WTC11 (cell line): ENCODE measurements at places on chromosomes 4 and X.

- no peak for DNase-seq
These were observed 17.8 kb downstream of the TMPRSS11E start for GRCh38 chr4:68465058-68465457.

- DNase-seq: no peak
These were observed 47.4 kb downstream of the TMPRSS11E start for GRCh38 chr4:68494688-68495087.

GRCh38 chr4:152278172-152278504, 257.8 kb downstream of the FBXW7 start:
- no peak for DNase-seq

DNA sequence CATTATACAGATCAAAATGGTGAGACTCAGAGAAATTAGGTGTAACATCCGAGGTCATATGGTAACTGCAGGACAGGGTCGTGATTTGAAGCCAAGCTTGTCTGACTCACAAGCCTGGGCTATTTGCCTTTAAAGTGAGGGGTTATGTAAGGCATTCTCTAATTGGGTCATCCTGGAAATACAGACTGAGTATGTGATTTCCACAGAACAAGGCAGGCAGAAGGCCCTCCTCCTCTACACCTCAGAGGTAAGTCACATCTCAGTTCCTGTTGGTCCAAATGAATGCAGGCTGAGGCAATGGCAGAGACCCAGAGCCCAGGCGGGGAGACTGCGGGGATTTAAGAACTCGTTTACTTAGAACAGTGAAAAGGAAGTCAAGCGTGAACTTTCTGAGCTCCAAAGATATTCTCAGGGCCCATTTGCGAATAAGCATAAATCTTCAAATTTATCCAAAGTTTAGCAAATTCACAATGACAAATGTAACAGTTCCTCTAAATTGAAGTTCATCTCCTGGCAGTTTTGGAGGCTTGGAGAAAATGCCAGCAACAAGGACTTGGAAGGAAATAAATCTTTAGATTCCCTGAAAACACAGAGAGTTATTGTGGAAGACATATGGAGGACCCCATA, 153.3 kb downstream of the LDB2 start:
- DNase-seq: no peak

DNA sequence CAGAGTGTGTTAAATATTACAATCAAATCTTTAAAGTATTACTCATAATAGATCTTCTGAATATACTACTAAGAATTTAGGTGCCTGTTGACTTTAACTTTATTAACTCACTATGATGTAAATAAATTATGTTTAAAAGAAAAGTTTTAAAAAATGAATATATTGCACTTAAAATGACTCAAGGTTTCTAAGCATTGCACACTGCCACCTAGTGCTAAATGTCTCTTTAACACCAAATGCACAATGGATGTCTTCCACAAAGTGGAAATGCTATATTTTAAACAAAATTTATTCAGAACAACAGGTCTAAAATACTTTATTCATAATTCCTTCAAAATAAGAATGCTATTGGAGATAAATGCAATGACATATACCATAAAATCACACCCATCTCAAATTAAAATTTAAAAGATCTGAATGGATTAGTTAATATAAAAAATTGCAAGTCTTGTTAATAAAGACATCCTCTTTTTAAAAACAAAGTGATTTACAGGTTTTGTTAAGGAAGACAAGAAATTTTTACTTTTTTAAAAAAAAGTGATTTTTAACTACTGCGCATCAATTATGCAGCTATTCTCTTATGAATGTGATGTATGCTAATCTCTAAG, 5.5 kb downstream of the INPP4B start:
- no peak for DNase-seq

DNA sequence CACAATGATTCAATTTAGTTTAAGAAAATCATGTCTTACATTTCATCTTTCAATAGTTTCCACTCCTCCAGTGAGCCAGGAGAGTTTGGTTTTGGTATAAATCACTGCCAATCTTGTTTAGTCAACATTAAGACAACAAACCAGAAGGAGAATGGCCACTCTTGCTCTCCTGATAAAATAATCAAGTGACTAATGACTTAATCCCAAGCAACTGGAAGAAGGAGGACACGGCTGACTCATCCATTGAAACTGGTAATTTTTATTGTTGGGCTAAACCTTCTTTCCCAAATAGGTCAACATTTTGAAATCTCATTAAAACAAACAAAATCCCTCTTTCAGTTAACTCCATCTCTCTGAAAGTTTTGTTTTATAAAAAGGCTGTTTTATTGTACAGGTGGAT, 230.2 kb downstream of the CLCN4 start:
- no peak for DNase-seq

DNA sequence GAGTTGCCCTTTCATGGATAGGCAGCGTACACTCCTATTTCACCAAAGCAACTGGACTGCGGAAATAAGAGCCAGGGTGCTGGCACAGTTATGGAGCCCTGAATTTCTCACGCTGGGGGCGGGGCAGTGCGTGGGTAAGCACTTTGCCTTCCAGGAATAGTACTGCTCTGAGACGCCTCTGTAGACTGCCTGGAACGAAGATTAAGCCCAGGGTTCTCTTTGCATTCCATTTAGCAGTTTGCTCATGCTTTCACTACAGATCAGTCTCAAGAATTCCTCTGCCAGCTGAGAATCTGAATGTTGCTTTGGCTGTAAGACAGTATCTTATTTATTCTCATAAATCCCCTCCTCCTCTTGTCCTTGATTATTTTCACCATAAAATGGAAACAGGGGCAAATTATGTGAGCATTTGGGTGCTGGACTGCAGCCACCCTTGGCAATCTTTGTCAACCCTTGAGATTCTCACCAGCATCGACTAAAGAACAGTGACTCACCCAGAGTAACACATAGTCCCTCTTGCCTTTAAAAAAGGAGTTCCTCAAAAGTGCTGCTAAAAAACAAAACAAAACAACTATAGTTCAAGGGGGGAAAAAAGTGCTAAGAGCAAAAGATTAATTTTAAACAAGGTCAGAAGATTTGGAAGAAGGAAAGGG, 88.9 kb upstream of the CITED1 start:
- no peak for DNase-seq
